Activated CD8-positive, alpha-beta T cell treated with anti-CD3 and anti-CD28 coated beads, Interleukin-2, amount 10 ng/mL, durations not matched to agents 7 days and 5 days (primary cell): ENCODE measurements at places on chromosomes 11 and 22. TPM values are rescaled to one million over a fixed set of nuclear protein-coding genes. Genes with fewer than 3 reads are reported as not detected.

DNA sequence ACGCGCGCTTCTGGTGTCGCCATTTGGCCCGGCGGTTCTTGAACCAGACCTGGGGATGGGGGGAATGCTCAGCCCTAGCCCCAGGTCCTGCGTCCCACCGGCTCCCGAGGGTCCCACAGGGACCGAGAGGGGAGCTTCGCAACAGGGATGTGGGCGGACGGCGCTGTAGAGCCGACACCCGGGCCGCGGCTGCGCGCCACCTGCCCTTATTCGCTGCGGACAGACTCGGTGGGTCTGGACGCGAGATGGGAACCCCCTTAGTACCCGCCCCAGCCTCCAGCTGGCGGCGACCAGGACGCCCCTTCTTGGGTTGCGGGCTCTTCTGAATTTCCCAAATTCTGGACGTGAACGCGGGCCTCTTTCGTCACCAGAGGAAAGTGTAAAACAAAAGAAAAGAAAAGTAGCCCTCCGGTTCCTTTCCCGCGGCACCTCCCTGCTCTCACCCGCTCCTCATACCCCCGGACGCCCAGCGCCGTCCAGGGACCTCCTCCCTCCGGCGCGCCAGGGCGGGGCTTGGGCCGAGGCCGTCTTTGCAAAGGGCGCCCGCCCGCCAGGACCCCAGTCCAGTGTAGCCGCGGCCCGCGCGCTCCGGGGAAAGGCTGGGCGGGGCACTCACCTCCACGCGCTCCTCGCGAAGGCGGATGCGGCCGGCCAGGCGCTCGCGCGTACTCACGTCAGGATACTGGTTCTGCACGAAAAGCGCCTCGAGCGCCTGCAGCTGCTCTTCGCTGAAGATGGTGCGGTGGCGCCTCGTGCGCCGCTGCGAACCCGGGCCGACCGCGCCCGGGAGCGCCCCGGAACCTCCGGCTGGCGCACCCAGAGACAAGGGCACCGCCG is 827 bp downstream of the GSC2 start:
- DNase-seq = peak; percentile 70

- no peak for DNase-seq
Observed at GRCh38 chr11:102143867-102144266, 33.6 kb downstream of the YAP1 start.

DNA sequence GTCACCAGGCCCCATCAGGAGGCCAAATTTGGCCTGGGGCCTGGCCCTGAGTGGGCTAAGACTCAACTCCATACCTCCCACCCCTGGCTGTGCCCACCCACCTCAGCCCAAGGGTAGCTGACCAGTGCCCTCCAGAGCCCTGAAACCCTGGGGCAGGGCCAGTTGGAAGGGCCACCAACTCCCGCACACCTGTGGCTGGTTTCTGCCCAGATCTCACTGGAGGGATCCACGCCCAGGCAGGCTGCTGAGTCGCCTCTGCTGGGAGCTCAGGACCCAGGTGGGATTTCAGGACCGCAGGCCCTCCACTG is 8.9 kb upstream of the PIM3 start:
- no peak for DNase-seq

DNA sequence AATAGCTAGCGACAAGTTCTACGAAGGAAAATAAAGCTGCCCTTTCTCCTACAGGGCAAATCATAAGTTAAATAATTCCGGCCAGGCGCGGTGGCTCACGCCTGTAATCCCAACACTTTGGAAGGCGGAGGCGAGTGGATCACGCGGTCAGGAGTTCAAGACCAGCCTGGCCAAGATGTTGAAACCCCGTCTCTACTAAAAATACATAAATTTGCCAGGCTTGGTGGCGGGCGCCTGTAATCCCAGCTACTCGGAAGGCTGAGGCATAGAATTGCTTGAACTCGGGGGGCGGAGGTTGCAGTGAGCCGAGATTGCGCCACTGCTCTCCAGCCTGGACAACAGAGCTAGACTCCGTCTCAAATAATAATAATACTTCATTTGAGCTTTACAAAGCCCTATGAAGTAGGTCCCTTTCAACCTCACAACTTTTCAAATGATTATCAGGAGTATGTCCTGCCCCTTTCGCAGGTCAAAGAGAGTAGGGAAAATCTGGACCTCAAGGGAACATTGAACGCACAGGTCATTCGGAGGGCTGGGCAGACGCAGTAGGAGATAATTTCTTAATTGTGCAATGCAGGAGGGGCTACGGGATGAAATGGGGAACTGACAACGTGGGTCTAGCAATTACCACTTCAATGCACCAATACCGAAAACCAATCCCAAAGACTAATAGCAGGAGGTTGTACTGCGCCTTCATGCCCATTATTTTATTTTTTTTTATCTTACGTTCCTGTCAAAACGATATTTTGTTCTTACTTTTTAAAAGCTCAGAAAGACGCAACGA is 590 bp downstream of the COMMD9 start:
- no peak for DNase-seq

DNA sequence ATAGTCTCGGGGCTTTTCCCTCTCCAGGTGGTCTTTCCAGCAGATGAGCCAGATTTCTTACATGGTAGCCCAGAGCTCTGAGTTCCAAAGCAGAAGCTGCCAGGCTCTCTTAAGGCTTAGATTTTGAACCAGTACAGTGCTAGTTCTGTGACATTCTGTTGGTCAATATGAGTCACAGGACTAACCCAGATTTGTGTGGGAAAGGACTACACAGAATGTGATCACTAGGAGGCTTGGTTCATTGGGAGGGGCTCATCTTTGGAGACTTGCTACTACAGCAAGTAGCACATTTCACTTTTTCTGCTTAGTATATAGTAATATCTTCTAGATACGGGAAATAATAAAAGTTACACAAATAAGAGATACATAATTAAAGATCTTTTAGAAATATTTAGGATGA is 24.1 kb downstream of the RNF214 start:
- no peak for DNase-seq

Gene GUCY1A2
- total RNA-seq = not detected
